ENCODE measurements at places on chromosomes 3 and 15.
A peak's percentile ranks its signal among the peaks of the same experiment; 100 is the strongest.

- peak; percentile 80 for DNase-seq
Observed at GRCh38 chr3:40780291-40780924, 255.6 kb downstream of the ZNF621 start.

DNA sequence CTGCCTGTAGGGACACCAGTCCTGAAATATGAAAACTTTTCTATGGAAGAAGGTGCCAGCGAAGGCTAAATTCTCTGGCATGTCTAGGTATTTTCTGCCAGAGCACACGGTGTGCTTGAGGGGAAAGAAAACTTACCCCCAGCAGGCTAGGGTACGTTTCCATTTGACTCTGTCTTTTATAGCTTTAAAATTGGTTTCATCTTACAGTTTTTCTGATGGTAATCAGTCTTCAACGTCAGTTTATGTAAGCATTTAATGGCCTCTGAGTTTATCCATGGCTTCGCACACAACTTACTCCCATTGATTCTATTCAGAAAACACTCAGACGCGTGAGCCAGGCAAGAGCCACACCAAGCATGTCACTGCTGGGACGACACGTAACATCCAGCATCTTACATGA is 249.7 kb downstream of the ADAMTS17 start:
- DNase-seq, result no peak

GRCh38 chr15:91469632-91470567 is 369.8 kb downstream of the SV2B start:
- no peak for DNase-seq

GRCh38 chr15:31365655-31366127 is 39.1 kb downstream of the KLF13 start:
- DNase-seq, result peak; percentile 91

- DNase-seq, result no peak
Observed at GRCh38 chr3:54785976-54786375, 141.9 kb downstream of the LRTM1 start.

GRCh38 chr3:126781889-126782491 is 78.0 kb downstream of the CHCHD6 start:
- no peak for DNase-seq

GRCh38 chr3:168251371-168251770 is 155.6 kb upstream of the GOLIM4 start:
- no peak for DNase-seq
